ENCODE measurements at places on chromosomes 12 and 14.

DNA sequence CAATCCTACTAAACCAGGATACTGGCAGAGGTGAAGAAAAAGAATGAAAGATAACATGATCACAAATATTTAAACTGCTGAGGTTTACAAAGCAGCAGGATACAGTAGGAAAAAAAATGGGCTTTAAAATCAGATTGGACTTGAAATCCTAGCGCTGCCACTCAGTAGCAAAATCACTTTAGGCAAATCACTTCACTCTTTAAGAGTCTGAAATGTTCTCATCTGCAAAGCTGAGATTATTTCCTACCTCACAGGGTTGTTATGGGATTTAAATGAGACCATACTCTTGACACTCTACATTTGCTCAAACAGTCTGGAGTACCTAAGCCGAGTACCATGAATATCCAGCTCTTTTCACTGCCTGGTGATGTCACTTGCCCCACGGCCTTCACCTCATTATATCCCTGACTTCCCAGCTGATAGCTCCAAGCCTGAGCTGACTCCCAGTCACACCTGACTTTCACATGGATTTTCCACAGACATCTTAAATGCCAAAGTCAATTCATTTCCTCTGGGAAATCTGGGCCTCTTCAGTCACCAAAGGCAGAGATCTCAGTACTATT, 60.2 kb downstream of the UBR7 start:
- DNase-seq = no peak

GRCh38 chr12:106917503-106917902, 38.2 kb upstream of the TMEM263 start:
- no peak for DNase-seq

- no peak for DNase-seq
Measured at GRCh38 chr12:102528111-102528510, 47.7 kb upstream of the IGF1 start.

GRCh38 chr14:104930526-104931303, 6.0 kb downstream of the PLD4 start:
- no peak for DNase-seq

- no peak for DNase-seq
Measured at GRCh38 chr12:24227551-24227950, 278.1 kb upstream of the SOX5 start.

DNA sequence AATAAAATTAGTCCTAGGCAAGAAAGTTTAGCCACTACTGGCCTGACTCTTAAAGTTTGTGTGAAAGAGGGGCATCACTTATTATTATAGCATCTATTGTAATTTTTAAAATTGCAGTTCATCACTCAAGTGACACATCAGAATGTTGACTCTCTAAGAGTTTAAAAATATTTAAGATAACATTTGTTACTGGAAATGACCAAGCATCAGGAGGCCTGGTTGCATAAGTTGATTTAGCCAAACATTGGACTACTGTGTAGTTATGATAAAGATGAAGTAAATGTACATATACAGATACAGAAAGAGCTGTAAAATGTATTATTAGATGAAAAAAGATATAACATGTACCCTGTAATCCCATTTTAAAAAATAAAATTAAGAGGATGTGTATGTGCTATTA, 47.5 kb downstream of the SCFD1 start:
- no peak for DNase-seq

GRCh38 chr12:60278209-60278608, 682.4 kb downstream of the SLC16A7 start:
- DNase-seq = no peak
